ENCODE measurements at places on chromosomes 5 and 9.

DNA sequence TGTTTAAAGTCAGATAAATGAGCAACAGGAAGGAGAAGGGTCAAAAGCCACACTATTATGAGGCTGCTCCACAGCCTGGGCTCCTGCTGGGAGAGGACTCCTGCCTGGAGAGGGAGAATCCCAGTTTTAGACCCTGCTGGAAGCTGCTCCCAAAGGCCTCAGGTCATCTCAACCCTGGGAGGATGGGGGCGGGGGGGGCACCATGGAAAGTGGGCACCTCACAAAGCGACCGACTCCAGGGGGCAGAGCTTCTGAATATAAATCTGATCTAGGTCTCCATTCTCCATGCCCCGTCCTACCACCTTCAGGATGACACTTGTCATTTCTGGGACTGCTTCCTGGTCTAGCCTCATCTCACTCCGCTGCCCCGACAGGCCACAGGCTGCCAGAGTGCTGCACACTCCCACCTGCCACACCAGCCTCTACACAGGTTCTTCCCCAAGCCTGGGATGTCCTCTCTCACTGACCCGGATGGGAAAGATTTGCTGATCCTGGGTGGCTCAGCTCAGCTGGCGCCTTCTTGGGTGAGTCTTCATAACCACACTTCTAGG lies 183.4 kb downstream of the GAPVD1 start:
- DNase-seq = no peak

GRCh38 chr5:53424686-53425615 lies 55.5 kb upstream of the FST start:
- peak; percentile 63 for DNase-seq

GRCh38 chr9:104911032-104911607 lies 16.8 kb downstream of the ABCA1 start:
- DNase-seq = no peak

- peak; percentile 24 for DNase-seq
Measured at GRCh38 chr5:4868140-4868735, 271.9 kb upstream of the ADAMTS16 start.

- peak; percentile 22 for DNase-seq
Measured at GRCh38 chr9:70883056-70883455, 238.4 kb downstream of the TRPM3 start.

GRCh38 chr5:139494256-139494655 lies 11.7 kb upstream of the STING1 start:
- no peak for DNase-seq

DNA sequence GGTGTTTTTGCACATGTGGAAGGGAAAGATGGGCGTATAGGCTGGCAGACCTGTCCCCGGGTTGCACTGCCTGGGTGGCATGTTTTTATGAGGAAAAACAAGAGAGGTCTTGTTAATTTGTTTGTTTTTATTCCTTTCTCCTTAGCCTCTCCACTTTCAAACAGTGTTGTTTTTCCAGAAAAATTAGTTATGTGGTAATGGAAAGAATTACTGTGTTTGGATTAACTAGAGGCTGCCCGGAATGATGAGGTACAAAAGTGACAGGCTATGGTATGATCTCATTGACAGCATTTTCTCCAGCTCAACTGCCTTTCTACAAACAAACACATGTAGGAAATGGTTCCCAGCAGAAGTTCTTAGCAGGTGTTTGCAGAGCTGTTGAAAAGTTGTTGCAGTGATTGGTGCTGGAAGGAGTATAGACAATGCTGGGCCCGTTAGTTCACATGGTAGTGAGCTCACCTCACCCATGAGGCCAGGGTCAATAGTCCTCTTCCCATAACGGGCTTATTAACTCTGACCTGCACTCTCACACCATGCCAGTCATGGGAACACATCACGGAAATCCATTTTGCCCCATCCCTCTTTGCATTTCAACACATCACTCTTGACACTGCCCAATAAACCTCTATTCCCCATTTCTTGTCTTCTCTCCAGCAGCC lies 111.3 kb upstream of the SAP30L start:
- no peak for DNase-seq

DNA sequence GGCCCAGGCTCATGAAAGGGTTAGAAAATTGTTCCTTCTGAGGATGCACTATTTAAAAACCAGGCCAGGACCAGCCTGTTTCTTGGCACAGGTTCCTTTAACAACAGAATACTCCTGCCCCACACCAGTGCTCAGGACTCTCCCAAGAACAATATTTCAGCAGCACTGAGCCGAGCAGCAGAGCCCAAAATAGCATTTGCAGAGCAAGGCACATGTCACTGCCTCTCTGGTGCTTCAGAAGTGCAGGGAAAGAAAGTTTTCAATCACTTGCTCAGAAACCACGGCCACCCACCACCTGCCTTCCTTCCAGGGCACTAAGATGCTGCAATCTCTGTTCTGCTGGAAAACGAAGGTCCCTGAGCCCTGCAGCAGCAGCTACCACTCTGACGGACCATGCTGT lies 77.6 kb downstream of the SIL1 start:
- no peak for DNase-seq

DNA sequence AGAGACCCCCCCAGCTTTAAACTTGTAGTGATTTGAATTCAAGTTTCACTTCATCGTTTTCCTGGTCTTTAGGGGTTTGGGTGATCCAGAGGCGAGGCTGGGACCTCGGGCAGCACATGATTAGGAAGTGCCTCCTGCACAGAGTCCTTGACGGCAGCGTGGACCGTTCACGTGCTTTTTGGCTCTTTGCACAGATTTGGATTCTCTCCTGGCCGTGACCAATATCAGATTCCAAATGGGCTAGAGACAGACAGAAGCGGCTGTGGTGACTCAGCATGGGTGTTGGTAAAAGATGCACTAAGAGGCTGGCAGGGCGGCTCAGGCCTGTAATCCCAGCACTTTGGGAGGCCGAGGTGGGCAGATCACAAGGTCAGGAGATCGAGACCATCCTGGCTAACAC lies 117.2 kb upstream of the CACNA1B start:
- no peak for DNase-seq

- no peak for DNase-seq
Measured at GRCh38 chr5:175328176-175328575, 115.8 kb downstream of the DRD1 start.

- DNase-seq = peak; percentile 75
Measured at GRCh38 chr9:31347082-31347617, 1037.3 kb upstream of the ACO1 start.

GRCh38 chr9:526904-527591 lies 312.4 kb downstream of the DOCK8 start:
- no peak for DNase-seq

DNA sequence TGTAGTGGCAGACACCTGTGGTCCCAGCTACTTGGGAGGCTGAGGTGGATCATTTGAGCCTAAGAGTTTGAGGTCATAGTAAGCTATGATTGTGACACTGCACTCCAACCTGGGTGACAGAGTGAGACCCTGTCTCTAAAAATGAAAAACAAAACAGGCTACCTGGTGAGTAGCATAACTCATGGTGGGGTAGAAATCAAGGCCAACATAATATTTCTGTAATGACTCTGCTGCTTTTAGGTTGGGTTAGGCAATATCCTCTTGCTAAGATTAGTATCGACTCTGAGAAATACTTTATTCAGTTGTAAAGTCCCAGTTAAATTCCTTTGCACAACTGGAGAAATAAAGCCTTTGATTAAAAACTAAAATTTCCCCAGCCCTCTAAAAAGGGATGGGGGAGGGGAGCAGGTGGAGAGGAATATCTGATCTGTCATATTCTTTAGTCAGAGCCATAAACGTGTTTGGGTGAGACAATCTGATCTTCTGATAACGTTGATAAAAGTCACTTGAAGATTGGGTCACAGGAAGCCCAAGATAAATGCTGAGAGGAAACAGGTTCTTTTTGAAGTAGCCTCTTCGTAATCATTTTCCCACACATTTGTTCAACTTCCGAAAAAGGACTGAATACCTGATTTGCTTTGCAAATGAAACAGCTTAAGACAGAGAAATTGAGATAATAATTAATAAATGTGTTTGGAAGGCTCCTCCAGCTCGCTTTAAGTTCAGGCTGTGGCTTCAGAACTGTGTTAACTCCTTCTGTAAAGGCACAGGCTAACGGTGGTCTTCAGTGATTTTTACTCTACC lies 14.9 kb downstream of the IL4 start:
- DNase-seq = peak; percentile 54

DNA sequence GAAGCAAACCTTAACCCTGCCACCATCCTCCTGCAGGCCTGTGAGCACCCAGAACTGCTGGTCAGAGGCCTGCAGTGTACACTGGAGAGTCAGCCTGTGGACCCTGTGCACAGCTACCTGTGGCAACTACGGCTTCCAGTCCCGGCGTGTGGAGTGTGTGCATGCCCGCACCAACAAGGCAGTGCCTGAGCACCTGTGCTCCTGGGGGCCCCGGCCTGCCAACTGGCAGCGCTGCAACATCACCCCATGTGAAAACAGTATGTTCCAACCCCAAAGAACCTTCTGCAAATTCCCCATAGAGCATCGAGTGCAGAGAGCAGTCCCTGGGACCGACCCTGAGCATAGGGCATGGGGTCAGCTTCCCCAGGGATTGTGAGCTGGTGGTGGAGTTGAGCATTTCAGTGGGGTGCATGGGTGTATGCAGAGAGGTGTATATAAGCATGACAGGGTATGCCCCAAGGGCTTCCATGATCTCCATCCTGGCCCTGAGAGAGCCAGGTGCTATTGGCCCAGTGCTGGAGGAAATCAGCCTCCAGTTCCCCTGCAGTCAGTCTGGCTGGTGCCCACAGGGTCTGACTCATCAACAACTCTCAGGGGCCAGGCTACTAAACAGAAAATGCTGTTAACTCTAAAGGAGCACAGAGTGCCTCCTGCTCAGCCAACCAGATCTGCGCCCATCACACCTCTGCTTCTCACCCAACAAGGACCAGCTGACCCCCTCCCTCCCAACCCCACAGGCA lies 126.2 kb downstream of the SAXO1 start:
- DNase-seq = peak; percentile 50

GRCh38 chr5:116650544-116650943 lies 75.9 kb upstream of the SEMA6A start:
- no peak for DNase-seq

DNA sequence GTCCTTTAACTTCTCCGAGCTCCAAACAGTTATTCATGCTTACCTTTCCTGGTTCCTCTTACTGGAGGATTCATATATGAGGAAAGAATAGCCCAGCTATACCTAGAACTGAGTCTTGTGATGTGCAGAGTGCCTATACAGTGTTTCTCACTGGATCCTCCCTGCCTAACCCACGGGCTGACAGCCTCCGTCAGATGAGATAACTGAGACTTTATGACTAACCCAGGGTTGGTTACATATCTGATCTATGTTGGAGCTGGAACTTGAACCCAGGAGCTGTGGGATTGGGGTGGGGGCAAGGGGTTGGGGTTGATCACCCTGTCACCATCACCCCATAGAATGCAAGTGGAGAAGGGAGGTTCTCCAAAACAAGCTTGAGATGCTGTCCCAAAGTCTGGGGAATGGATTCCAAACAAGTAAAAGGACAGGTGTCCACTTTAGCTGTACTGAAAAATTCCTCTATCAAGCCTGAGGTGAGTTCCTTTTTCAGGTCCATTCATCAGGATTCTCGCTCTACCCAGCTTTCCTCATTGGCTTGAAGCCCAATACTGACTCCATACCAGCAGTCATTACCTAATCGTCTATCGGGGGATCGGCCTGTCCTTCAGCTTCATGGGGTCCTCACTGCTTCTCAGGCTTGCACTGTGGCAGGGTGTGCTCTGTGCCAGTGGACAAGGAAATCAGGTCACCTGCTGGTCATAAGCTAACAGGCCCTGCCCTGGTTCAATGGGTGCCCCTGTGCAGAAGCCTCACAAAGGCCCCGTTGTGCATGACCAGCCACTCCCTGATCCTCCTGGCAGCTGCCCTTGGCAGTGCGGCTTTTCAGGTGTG lies 100.6 kb downstream of the ARHGAP26 start:
- no peak for DNase-seq

- peak; percentile 74 for DNase-seq
Measured at GRCh38 chr5:90015584-90016018, 394.0 kb downstream of the CETN3 start.

DNA sequence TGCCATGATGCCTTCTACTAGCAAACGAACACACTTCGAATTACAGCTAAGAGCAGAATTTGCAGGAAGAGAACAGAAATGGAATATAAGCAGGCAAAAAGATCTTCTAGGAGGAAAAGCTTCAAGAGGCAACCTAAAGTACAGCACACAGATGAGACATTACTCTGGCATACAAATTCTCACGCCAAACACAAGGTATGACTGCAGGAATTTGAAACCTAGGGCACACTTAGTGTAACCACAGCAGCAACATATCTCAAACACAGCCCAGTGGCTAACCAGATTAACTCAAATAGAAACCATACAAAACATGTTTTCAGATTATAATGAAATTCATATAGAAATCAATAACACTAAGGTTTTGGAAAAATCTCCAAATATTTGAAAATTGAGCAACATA lies 481.0 kb upstream of the RGMB start:
- DNase-seq = no peak

- no peak for DNase-seq
Measured at GRCh38 chr9:124768750-124769548, 2.2 kb downstream of the NR6A1 start.

DNA sequence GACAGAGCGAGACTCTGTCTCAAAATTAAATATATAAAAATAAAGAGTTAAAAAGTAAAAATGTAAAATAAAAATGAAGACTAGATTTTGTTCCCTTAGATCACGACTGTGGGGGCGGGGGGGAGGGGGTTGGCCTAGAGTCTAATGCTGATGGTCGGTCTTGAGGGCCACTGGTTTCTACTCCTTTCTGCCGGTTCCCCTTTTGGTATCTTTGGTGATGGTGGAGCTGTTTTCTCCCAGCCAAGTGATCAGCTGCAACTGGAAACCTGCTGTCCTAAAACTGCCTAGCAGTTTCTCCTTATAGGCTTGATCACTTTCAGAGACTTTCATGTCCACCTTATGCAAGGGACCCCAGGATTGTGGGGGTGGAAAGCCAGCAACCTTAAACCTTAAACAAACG lies 1.1 kb downstream of the SRD5A1 start:
- peak; percentile 16 for DNase-seq

DNA sequence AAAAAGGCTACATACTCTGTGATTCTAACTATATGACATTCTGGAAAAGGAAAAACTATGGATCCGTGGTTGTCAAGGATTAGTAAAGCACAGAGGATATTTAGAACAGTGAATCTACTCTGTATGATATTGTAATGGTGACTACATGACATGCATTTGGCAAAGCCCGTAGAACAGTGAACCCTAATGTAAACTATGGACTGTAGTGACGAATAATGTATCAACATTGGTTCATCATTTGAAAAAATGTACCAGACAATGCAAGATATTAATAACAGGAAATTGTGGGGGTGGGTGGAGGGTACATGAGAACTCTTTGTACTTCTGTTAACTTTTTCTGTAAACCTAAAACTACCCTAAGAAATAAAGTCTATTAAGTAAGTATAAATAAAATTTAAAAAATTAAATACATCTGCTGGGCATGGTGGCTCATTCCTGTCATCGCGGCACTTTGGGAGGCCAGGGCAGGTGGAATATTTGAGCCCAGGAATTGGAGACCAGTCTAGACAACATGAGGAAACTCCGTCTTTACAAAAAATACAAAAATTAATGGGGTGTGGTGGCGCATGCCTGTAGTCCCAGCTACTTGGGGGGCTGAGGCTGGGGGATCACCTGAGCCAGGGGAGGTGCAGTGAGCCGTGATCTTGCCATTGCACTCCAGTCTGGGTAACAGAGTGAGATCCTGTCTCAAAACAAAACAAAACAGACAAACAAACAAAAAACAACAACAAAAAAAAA lies 101.7 kb upstream of the TBC1D2 start:
- DNase-seq = peak; percentile 71

GRCh38 chr5:102196481-102196880 lies 99.6 kb downstream of the SLCO4C1 start:
- no peak for DNase-seq

- peak; percentile 63 for DNase-seq
Measured at GRCh38 chr9:85527331-85528020, 214.3 kb downstream of the AGTPBP1 start.
